Renal cortical epithelial cell (primary cell): ENCODE measurements at places on chromosomes 5 and 9. TPM values are rescaled to one million over a fixed set of nuclear protein-coding genes. Genes with fewer than 3 reads are reported as not detected.

The SPARC gene
- total RNA-seq = 103 and 242 TPM in 2 replicates

The ANKRD18B gene
- total RNA-seq = 7.3 and 13.8 TPM in 2 replicates

The UBE2QL1 gene
- total RNA-seq = not detected in 2 replicates

The FRMD3 gene
- 1.0 and 3.5 TPM in 2 replicates for total RNA-seq

The ADAMTS16 gene
- total RNA-seq = 0.52 and 1.3 TPM in 2 replicates

The TRAF1 gene
- 3.4 and 16.0 TPM in 2 replicates for total RNA-seq

The TMEM141 gene
- total RNA-seq = 29.9 and 115 TPM in 2 replicates

The NXNL2 gene
- 5.2 and 15.3 TPM in 2 replicates for total RNA-seq

The TAF1L gene
- total RNA-seq = under 0.01 TPM in 1 of 2 replicates, not detected in the other

The TYRP1 gene
- total RNA-seq = 0.45 and 0.52 TPM in 2 replicates

The MZB1 gene
- total RNA-seq = not detected in 2 replicates

The AQP7 gene
- 0.25 TPM in 1 of 2 replicates, not detected in the other for total RNA-seq

The NIPAL4 gene
- total RNA-seq = 1.1 and 2.6 TPM in 2 replicates

The TAL2 gene
- total RNA-seq = 0.30 TPM in 1 of 2 replicates, not detected in the other

The PCDHGA3 gene
- total RNA-seq = 0.17 and 1.0 TPM in 2 replicates

The AP3S1 gene
- 67.5 and 77.8 TPM in 2 replicates for total RNA-seq

The DAB2IP gene
- 18.2 and 37.5 TPM in 2 replicates for total RNA-seq

The SLC25A2 gene
- total RNA-seq = 0.20 and 1.0 TPM in 2 replicates

The DOCK2 gene
- total RNA-seq = 13.5 and 56.1 TPM in 2 replicates

The ZNF608 gene
- total RNA-seq = 59.6 and 116 TPM in 2 replicates

The TSSK1B gene
- total RNA-seq = 0.55 TPM in 1 of 2 replicates, not detected in the other

The NDST1 gene
- 86.0 and 225 TPM in 2 replicates for total RNA-seq

The OR1J2 gene
- not detected in 2 replicates for total RNA-seq

The RNF208 gene
- total RNA-seq = 1.2 TPM in 1 of 2 replicates, not detected in the other

The DCAF12 gene
- total RNA-seq = 30.9 and 45.2 TPM in 2 replicates

The PTCH1 gene
- total RNA-seq = 1.9 and 2.2 TPM in 2 replicates

The CTXN3 gene
- total RNA-seq = not detected in 2 replicates

The DROSHA gene
- 41.3 and 105 TPM in 2 replicates for total RNA-seq

The PCDHGC5 gene
- 0.17 and 0.80 TPM in 2 replicates for total RNA-seq

The RNF183 gene
- total RNA-seq = 0.80 and 1.2 TPM in 2 replicates

The CDH6 gene
- 207 and 416 TPM in 2 replicates for total RNA-seq

The FOXD4L6 gene
- 0.10 and 0.17 TPM in 2 replicates for total RNA-seq

The LHFPL2 gene
- total RNA-seq = 19.2 and 25.7 TPM in 2 replicates

The ANKRD31 gene
- under 0.01 and 0.25 TPM in 2 replicates for total RNA-seq

The KCNV2 gene
- total RNA-seq = not detected in 2 replicates

The C9orf153 gene
- total RNA-seq = 0.15 TPM in 1 of 2 replicates, not detected in the other

The NOXA1 gene
- total RNA-seq = 2.1 and 2.8 TPM in 2 replicates

The PCDHB14 gene
- 0.35 and 3.5 TPM in 2 replicates for total RNA-seq
